ENCODE measurements at places on chromosomes 12 and 14.

DNA sequence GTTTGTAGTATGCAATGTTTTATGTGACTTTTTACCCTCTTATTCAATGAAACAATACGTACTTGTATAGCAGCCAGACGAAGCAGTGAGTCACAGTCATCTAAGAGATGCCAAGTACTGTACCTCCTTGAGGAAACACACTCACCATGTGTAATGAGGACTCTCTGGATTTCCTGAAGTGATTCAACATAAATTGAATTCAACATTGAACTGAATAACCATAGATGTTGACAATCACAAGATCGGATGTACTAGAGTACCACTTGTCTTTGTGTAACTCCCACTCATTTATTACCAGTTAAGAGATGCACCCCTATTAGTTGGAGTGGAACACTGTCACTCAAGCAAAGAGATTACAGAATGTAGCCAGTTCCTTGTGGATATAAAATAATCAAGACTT, 175.2 kb upstream of the HMGA2 start:
- DNase-seq = no peak

- no peak for DNase-seq
These were observed 27.0 kb downstream of the MAP3K9 start for GRCh38 chr14:70782361-70782760.

DNA sequence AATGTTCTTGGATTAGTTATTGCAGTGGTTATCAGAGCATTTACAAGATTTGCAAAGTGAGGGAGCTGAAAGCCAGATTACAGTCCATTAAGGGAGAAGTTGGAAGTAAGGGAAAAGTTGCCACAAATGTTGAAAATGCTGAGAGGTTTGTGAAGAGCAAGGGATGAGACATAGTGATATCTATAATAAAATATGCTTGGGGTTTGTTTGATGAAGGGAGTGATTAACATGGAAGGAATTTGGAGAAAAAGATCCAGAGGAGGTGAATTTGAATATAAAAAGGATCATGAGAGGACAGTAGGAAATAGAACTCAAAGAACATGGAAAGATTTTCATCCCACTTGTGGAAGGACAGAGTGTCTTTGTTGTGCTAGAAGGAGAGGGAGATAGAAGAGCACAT, 19.3 kb upstream of the CCER1 start:
- no peak for DNase-seq

- DNase-seq = peak; percentile 15
These were observed 70.1 kb upstream of the HOXC13 start for GRCh38 chr12:53868511-53868986.

GRCh38 chr12:55743406-55744339, 751 bp downstream of the GDF11 start:
- peak; percentile 55 for DNase-seq

DNA sequence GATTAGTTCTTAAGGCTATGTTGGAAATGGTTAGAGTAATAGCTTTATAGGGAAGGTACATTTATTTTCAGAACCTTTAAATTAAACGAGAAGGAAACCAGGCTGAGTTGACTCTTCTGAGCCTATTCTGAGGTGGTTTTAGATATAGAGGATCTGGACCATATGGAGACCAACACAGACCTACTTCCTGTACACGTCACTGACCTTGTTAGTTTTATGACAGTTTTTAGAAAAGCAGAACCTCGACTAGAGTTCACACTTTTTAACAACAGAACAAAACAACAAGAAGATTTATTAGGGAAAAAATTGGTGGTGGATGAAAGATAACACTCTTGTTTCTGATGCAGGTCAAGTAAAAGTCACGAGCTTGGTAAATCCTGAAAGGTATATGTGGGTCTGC, 107.1 kb downstream of the NPAS3 start:
- DNase-seq = no peak

- DNase-seq = no peak
These were observed 12.6 kb upstream of the TRPV4 start for GRCh38 chr12:109845824-109846205.

DNA sequence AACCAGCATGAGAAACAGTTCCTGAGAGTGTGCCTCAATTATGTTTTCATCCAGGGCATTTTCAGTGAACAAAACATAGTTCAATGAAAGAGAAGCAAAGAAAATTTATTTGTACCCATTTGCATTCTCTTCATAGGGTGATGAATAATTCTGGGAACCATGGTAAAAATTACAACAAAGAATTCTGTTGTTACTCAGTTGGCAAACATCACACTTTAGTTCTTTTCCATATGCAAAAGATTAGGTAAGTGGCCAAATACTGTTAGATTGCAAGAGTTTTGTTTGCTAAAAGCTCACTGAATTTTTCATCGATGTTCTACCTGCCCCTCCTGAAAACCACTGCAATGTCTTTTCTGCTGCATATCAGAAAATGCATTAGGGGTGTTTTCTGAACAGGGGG, 132.4 kb upstream of the RGS6 start:
- DNase-seq = no peak

DNA sequence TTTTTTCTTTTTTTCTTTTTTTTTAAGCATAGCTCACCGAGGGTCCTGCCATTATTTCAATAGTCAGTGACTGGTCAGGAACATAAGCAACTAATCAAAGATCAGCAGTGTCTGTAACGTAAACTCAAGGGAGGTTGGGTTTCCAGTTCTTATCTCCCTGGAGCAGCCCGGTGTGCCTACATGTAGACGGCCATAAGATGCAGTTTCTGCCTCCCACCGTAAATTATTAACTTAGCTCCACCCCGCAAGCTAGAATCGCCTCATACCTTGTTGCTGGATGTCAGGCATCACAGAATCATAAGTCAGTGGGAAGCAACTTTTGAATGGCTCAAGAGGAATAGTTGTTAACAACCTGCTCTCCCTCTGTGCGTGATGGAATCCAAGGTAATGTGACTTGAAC, at the start of gene MYO1H:
Gene MYO1H (plus strand): TSS at position 312 of the 400 bp plus-strand sequence. CDS start 61 bp downstream, at position 373.
- DNase-seq = no peak

GRCh38 chr14:68935761-68936214, 43.3 kb downstream of the ACTN1 start:
- no peak for DNase-seq

DNA sequence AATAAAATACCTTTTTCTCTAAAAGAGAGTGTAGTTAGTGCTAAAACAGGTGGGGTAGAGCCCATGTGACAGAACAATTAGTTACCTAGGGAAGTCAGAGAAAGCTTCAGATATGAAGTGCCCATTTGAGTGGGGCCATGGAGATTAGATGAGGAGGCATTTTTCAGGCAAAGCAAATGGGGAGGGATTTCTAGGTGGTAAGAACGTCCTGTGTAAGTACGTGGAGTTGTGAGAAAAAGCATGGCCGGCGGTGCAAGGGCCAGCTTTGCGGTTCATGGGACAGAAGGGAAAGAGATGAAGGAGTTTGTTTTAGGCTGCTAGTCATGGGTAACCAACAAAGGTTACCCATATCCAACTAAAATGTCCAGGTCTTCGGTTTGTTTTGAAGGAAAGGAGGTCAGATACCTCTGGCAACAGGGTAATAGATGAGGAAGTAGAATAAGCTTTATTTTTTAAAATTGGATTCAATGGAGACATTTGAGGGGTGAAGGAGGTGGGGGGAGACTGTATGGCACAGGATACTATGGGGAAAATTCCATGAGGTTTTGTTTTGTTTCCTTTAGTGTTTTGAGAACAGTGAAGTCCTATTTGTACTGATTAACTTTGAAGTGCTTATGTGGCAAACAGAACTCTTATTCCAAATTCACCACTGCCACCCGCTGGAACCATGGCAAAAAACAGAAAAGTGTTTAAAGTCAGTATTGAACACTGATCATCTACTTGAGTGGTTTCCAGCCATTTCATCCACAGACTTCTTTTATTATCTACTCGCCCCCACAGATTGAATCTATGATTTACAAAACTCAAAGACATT, 10.0 kb upstream of the SNRPF start:
- DNase-seq = peak; percentile 20

DNA sequence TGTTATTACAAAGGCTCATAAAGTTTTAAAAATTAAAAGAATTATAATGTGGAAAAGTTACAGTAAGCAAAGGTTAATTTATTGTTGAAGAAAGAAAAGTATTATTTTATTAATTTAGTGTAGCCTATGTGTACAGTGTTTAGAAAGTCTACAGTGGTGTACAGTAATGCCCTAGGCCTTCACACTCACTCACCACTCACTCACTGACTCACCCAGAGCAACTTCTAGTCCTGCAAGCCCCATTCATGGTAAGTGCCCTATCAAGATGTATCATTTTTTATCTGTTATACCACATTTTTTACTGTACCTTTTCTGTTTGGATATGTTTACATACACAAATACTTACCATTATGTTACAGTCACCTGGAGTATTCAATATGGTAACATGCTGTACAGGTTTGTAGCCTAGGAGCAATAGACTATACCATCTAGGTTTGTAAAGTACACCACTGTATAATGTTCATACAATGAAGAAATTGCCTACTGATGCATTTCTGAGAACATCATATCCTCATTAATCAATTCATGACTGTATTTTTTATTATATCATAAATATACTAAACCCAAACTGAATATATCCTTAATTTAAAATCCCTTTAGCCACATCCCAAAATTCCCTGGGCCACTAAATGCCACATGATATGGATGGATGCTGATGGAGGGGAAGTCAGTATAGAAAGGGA, 43.6 kb upstream of the NID2 start:
- DNase-seq = no peak

- no peak for DNase-seq
These were observed 240.3 kb downstream of the ZFP36L1 start for GRCh38 chr14:68552602-68553001.

- DNase-seq = no peak
These were observed 1165.1 kb downstream of the SLC16A7 start for GRCh38 chr12:60760965-60761364.

DNA sequence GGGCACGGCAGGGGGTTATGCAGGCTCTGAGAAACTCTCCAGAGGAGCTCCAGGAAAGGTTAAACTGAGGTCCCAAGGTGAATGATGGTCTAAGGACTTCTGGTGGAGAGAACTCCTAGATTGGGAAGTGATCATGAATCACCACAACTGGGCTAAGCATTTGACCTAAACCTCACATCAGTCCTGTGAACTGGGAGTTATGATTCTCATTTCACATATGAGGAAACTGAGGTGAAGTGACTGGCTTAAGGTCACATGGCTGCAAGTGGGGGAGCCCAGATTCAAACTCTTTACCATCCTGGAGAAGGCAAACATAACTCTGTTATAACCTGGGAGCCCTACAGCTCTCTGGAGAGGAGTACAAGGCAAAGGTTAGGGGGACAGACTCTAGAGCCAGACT, 4.2 kb downstream of the RARG start:
- DNase-seq = no peak

DNA sequence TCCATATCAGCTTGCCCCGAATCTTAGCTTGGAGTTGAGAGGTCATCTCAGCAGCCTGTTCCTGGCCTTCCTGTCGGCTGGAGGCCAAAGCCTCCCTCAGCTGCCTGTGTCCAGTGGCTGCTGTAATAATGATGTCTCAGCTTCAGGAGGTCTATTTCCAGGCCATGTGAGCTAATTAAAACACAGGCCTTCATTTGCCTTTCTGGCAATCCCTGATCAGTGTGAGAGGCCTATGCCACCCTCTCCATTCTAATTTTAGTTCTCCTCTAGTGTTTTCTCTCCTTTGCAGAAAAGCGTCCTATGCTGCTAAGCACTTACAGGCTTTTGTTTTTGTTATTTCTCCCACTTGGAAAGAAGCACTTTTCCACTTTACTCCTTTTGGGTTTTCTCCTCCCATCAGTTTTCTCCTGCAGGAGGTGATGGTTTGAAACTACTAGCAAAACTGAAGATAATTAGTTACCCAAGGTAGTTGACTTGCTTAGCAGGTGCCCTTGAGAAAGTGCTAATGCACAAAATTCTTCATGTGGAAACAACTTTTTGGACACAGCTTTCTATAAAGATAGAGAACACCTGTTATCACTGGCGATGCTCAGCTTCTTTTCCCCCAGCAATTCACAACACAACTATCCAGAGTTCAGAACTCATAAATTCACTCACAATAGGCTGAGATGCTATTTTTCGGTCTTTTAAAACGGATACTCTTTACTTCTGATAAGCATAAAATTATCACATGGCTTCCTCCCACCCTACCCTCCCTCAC, 255.3 kb upstream of the GARIN6 start:
- no peak for DNase-seq

DNA sequence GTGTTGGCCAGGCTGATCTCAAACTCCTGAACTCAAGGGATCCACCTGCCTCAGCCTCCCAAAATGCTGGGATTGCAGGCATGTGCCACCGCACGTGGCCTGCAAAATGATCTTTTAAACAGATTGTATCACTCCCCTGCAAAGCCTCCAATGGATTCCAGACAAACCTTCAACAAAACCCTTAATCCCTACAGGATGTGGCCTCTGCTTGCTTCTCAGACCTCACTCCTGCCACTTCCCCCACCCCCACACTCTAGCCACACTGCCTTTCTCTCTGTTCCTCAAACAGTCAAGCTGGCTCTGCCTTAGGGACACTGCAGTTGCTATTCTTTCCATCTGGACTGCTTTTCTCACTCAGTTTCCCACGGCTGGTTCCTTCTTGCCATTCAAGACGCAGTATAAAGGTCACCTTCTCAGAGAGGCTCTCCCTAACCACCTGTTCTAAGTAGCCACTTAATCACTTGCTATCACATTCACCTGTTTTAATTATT, 47.3 kb upstream of the TMED10 start:
- no peak for DNase-seq

GRCh38 chr14:24262821-24263733, at the start of gene TGM1:
Gene TGM1, minus strand, starts transcription at chr14:24263177. Its CDS starts 825 bp downstream, at chr14:24262352.
- no peak for DNase-seq

GRCh38 chr12:58668871-58669270, 251.4 kb downstream of the LRIG3 start:
- DNase-seq = no peak

GRCh38 chr14:96058576-96059200, 19.5 kb downstream of the C14orf132 start:
- no peak for DNase-seq

DNA sequence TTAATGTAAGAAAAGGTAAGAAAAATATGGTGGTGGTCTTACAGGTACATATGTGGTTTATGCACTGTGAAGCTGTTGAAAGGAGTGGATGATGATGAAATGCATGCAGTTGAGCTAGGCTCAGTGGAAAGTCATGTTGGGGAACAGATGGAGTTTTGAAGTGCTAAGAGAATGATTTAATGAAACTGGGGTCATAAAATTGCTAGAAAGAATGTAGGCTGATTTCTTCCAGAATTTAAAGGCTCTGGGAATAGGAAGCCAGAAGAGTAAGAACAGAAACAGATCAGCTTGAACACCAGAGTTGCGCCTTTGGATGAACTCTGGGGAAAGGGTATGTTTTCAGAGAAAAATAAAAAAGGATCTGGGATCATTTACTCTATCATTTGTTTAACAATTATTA, 146.5 kb downstream of the MON2 start:
- DNase-seq = no peak

DNA sequence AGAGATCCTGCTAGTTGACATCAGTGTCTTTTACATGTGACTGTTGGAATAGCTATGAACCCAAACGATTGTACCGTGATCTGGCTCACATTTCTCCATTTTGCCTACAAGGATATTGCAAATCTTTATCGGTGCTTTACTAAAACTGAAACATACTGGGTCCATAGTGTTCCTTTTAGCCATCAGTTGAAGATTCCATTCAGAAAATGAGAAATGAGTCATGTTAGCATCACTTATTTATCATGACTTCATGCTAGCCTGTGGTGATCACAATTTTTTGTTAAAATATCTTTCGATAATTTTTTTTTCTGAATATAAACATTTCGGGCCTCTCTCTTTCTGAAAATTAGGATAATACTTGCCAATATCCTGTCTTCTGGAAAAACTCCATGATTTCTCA, 210.3 kb downstream of the EGLN3 start:
- DNase-seq = no peak
